ENCODE measurements at places on chromosomes 1 and 21.

- DNase-seq: peak; percentile 6
Measured at GRCh38 chr1:20726932-20727745, 5.4 kb downstream of the SH2D5 start.

- no peak for DNase-seq
Measured at GRCh38 chr1:216815260-216816131, 92.3 kb upstream of the ESRRG start.

DNA sequence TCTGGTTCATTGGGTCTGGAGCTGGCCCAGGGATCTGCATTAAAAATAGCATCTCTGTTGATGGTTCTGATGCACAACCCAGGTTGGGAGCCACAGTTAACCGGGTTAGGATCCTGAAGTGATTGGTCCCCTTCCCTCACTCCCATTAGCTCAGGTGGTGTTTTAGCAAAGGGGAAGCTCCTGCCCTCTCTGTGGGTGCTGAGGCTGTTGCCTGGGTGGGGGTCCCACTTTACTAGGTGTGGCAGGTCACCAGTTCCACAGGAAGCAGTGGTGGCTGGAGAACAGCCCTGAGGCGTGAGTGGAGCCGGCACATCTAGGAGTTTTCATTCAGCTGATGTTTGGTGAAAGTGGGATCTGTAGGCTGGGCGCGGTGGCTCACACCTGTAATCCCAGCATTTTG lies 86.5 kb downstream of the MAN1C1 start:
- DNase-seq: no peak

GRCh38 chr1:200021577-200022238 lies 5.8 kb upstream of the NR5A2 start:
- DNase-seq: no peak
